ENCODE measurements at places on chromosomes 4 and X.

DNA sequence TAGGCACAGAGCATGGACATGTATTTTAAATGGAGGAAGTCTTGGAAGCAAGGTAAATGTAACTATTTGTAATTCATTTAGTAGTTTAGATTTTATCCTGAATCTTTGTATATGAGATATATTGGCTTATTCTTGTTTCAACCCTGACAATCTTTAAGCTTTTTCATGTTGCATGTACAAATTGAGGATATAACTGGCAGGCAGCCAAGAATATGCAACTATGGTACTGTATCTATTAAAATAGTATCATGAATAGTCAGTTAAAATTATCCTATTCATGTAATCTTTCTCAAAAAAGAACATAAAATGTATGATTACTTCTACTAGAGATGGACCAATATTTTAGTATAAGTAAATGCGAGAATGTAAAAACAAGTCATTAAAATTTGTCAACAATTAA, 1141.5 kb downstream of the PCDH18 start:
- no peak for DNase-seq

GRCh38 chr4:85180533-85180932, 214.0 kb upstream of the WDFY3 start:
- DNase-seq: no peak

GRCh38 chrX:18890724-18891547, 93.0 kb downstream of the PHKA2 start:
- DNase-seq: no peak

DNA sequence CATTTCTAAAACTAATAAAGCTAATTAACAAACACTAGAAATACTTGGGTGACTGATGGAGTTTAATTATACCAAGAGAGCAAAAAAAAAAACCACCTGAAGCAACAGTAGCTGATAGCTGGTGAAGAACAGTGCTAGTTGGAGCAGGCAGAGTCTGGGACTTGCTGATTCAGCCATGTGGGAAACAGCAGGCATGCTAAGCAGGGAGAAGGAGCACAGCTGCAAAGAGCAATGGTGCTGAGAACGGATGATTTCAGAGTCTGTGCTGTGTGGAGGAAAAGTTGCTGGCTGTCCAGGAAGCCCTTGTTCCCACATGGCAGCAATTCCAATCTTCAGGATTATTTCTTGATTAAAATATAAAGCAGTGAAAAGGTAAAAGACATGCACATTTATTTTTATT, 68.8 kb downstream of the NPY1R start:
- no peak for DNase-seq

GRCh38 chr4:67746797-67747495, 7.2 kb downstream of the GNRHR start:
- no peak for DNase-seq

DNA sequence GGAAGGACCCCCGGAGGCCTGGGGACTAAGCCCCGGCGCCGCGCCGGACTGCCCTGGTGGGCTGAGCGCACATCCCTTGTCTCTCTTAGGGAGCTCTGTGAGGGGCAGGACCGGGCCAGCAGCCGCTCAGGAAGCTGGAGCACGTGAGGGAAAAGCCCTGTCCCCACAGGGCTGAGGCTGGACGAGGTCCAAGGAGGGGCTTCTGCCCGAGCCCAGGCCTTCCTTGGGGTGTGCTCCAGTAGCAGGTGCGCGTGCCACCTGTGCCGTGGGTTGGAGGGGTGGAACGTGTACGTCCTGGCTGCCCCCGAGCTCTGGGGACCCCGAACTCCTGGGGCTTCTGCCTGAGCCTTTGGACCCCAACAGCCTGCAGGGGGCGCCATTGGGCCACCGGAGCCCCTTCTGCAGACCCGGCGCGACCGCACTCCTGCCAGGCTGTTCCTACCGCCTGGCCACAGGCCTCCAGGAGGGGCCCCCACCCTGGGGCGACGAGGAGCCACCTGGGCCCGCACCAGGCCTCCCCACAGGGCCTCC, 27.2 kb downstream of the TACC3 start:
- DNase-seq: peak; percentile 68

GRCh38 chrX:48688531-48689150, 5.0 kb downstream of the WAS start:
- DNase-seq: no peak

GRCh38 chr4:19615086-19615689, 636.5 kb upstream of the SLIT2 start:
- no peak for DNase-seq

DNA sequence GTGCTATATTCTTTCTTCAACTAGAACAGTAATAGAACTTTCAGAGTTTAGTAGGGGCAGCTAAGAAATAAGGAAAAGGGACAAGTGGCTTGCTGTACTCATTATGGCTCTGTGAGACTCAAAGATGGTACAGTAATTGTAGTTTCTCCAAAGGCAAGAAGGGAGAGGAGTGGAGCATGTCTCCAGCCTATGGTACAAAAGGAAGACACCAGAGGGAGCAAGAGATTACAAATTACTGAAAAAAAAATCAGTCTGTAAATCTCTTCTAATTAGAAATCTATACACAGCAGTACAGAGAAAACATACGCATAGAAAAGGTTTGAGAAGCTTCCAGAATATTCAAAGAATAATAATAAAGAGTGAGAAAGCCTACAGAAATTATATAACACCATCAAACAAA, 61.4 kb downstream of the KLHL4 start:
- no peak for DNase-seq

All from hindlimb muscle (tissue), 1 donor.